ENCODE measurements at places on chromosomes 13 and 19. TPM values are rescaled to one million over a fixed set of nuclear protein-coding genes. Genes with fewer than 3 reads are reported as not detected.

DNA sequence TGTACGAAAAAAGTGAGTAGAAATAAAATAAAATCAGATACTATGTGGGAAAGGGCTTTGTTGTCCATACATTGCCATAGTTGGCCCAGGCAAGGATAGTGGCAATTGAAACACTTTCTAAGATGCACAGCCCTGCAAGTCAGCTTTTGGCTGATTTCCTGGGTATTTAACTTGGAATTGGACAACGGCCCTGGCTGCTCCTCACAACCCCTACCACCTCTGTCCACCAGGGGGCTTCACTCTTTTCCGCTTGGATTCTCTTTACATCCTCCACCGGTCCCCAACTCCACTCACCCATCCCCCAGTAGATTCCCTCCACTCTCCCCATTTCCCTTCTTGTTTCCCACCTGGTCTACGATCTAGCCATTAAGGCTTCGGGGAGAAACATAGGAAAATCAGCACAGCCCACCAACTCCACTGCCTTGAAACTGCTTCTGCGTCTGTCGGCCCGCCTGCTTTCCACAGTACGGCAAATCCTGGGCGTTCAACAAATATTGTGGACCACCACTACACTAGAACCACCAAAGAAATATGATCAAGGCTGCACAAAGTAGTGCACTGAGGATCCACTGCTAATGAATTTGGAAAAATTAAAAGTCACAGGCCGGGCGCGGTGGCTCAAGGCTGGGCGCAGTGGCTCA is 48.6 kb upstream of the GTF3A start:
- H3K27me3 ChIP-seq, result peaks cover 12% of the 10 kb centered on the region
- H3K4me1 ChIP-seq, result peaks cover 7% of the 10 kb centered on the region
- no peak overlapping the region for H3K4me3 ChIP-seq

DNA sequence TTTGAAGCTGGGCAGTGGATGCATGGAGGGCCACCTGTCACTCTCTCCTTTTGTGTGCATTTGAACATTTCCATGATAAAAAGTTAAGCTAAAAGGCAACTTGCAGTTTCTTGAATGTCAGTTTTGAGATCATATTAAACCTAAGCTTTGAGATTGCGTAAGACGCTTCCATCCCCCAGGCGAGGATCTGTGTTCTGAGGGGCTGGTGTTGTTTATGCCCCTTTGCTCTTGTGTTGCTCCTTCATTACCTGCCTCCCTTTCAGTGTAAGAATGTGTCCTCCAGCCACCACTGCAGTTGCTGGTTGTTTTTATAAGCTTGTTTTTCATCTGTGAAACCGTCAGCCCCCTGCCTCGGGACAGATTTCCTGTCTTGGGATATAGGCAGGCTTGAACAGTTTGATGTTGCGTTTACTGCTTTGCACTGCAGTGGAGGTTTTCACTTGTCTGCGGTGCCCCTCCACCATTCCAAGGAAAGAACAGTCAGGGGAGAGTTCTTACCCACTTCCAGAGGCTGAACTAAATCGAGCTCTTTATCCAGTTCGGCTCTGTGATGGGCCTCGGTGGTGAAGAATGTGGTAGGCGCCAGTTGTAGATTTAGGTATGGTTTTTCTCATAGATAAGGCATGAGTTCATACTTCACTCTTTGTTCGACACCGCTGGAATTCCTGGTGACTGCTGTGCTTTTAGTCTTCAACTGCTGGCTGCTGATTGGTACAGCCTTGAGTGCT is 96.8 kb downstream of the ARHGEF7 start:
- no peak overlapping the region for H3K27ac ChIP-seq
- H3K27me3 ChIP-seq, result no peaks in the 10 kb centered on the region
- no peak for DNase-seq
- peaks cover 54% of the 10 kb centered on the region for H3K4me1 ChIP-seq

DNA sequence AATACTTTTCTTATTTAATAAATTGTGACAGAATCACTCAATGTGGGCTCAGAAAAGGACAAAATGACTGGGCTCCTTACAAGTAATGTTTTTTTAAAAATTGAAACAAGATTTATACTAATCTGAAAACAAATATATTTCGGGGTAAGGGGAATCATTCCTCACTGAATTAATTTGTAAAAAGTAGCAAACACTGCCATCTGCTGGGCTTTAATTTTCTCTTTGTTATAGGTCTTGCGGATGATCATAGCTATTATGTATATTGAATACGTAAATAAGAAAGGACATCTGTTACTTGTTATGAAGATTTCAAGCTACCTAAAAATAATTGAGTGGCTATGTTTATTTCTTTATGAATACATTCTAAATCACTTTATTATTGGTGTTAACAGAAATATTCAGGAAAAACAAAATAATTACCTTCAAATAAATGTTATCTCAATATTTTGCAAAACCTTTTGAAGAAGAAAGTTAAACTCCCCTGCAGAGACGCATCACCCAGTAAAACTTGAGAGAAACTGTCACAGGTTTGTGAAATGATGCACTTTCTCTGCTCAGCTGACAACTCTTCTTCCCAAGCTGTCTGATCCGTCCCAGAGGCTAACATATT is 17.8 kb upstream of the ENOX1 start:
- no peak overlapping the region for H3K27ac ChIP-seq
- DNase-seq, result no peak
- no peak overlapping the region for H3K4me3 ChIP-seq
- peaks cover 9% of the 10 kb centered on the region for H3K27me3 ChIP-seq
- H3K4me1 ChIP-seq, result peaks cover 4% of the 10 kb centered on the region

DNA sequence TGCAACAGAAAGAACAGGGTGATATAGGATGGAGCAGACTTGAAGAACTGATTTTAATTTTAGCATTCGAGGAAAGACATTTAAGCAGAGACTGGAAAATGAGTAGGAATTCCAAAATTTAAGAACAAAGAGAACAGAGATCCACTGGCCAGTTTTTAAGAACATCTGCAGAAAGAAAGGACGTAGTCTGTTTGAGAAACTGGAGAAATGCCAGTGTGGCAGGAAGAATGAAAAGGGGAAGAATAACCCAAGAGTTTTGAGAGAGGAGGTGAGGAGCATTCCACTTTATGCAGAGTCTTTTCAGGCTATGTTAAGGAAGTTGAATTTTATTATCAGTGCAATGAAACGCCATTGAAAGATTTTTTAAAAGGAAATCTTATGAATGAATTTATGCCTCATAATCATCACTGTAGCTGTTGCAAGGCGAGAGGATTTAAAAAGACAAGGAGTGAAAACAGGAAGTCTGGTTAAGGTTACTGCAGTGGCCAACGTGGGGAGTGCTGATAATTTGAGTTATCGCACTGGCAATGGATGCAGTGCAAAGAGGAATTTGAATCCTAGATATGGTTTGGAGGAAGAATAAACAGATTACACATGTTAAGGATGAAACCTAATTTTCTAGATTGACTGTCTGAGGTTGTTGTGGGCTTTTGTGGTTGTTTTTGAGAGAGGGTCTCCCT is 253.8 kb downstream of the DACH1 start:
- no peak overlapping the region for H3K27ac ChIP-seq
- H3K36me3 ChIP-seq, result no peaks in the 10 kb centered on the region
- no peak for DNase-seq
- H3K4me1 ChIP-seq, result peaks cover 1% of the 10 kb centered on the region
- H3K27me3 ChIP-seq, result no peaks in the 10 kb centered on the region
- no peak overlapping the region for H3K4me3 ChIP-seq

DNA sequence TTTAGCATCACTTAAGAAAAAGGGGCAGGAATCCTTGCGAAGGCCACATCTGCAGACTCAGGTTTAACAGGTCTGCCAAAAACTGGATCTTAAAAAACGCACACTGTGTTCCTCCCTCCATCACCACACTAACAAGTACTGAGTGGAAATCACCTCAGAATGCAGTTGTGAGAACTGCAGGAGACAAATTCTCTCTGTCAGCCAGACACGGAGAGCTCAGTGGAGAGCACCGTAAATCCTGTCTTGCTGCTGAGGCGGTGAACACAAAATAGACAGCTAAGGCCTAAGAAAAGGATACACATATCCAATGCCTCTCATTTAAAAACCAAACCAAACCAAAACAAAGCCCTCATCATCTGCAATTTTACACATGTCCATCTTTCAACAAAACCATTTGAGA is 1287.6 kb downstream of the EFNB2 start:
- no peaks in the 10 kb centered on the region for H3K27me3 ChIP-seq
- H3K27ac ChIP-seq, result no peak overlapping the region
- no peak for DNase-seq
- H3K4me1 ChIP-seq, result no peaks in the 10 kb centered on the region

DNA sequence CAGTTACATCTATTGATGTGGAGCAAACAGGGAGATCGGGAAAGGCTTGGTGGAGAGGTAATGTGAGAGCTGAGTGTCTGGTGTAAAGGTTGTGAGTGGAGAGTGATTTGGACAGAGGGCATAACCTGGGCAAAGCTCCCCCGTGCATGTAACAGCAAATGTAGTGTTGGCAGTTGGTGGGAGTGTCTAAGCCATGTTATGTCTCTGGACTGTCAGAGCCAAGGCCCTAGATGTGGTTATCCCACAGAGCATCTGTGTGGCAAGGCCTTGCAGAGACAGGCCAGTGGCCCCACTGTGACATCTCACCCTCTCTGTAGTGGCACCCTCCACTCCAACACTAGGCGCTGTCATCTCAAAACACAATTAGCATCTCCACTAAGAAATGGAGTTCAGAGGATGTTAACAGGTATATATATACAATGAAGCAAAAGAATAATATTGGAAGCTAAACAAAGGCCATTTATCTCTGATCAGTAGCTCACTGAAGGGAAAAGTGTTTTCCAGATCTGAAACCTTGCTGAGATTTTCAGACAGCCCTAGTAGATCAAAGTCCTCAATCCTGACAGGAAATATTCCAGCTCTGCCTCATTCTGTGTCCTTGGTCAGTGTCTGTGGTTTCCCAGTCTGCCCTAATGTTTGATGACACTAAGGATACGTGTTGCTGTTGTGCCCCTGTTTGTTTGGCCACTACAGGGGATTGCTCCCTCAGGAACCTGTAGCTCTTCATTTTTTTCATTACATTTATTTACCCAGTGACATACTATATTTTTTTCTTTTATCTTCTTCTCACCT is 20.2 kb downstream of the POLR1D start:
- H3K36me3 ChIP-seq, result peaks cover 26% of the 10 kb centered on the region
- DNase-seq, result no peak
- no peak overlapping the region for H3K27ac ChIP-seq
- no peak overlapping the region for H3K4me3 ChIP-seq
- no peaks in the 10 kb centered on the region for H3K27me3 ChIP-seq
- peaks cover 36% of the 10 kb centered on the region for H3K4me1 ChIP-seq

GRCh38 chr13:55091172-55091571 is 2049.5 kb upstream of the PRR20A start:
- no peak overlapping the region for H3K27ac ChIP-seq
- no peak for DNase-seq
- H3K4me1 ChIP-seq, result no peaks in the 10 kb centered on the region
- H3K4me3 ChIP-seq, result no peak overlapping the region
- H3K36me3 ChIP-seq, result no peaks in the 10 kb centered on the region

GRCh38 chr13:96553796-96554195 is 440.5 kb downstream of the OXGR1 start:
- no peak for DNase-seq
- H3K27me3 ChIP-seq, result no peaks in the 10 kb centered on the region
- no peaks in the 10 kb centered on the region for H3K4me1 ChIP-seq
- H3K36me3 ChIP-seq, result no peaks in the 10 kb centered on the region

- no peak for DNase-seq
- H3K4me3 ChIP-seq, result no peak overlapping the region
Observed at GRCh38 chr13:112651311-112651710, 38.5 kb upstream of the ATP11A start.

GRCh38 chr13:44373247-44373600 is 400 bp upstream of the SERP2 start:
- peaks cover 7% of the 10 kb centered on the region for H3K4me1 ChIP-seq
- DNase-seq, result no peak
- no peak overlapping the region for H3K4me3 ChIP-seq
- no peak overlapping the region for H3K27ac ChIP-seq
- H3K27me3 ChIP-seq, result peaks cover 30% of the 10 kb centered on the region

GRCh38 chr13:21124852-21125251 is 51.5 kb downstream of the SKA3 start:
- no peak overlapping the region for H3K4me3 ChIP-seq
- no peak overlapping the region for H3K27ac ChIP-seq
- no peaks in the 10 kb centered on the region for H3K36me3 ChIP-seq
- DNase-seq, result peak; percentile 4

- H3K27me3 ChIP-seq, result peaks cover 8% of the 10 kb centered on the region
- H3K4me3 ChIP-seq, result peak overlapping the region; percentile 43
- no peaks in the 10 kb centered on the region for H3K36me3 ChIP-seq
- DNase-seq, result peak; percentile 70
Observed at GRCh38 chr19:8654591-8655339, 24.3 kb downstream of the NFILZ start.

DNA sequence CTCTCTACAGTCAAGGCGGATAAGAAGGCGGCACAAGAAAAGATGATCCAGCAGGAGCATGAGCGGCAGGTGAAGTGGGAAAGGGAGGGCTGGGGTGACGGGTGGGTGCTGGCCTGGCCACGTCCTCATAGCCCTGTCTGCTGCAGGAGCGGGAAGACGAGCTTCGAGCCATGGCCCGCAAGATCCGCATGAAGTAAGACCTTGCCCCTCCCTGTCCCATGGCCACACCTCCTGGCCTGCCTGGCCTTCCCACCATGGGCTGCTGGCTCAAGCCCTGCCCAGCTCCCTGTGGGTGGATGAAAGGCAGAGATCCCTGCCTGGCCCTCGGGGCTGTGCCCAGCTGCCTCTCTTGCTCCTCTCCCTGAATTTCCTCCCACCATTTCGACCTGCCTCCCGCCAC is 7.2 kb downstream of the ZNF296 start:
- DNase-seq, result no peak
- H3K27ac ChIP-seq, result no peak overlapping the region
- H3K36me3 ChIP-seq, result peaks cover 10% of the 10 kb centered on the region
- H3K4me3 ChIP-seq, result no peak overlapping the region
- H3K27me3 ChIP-seq, result no peaks in the 10 kb centered on the region

DNA sequence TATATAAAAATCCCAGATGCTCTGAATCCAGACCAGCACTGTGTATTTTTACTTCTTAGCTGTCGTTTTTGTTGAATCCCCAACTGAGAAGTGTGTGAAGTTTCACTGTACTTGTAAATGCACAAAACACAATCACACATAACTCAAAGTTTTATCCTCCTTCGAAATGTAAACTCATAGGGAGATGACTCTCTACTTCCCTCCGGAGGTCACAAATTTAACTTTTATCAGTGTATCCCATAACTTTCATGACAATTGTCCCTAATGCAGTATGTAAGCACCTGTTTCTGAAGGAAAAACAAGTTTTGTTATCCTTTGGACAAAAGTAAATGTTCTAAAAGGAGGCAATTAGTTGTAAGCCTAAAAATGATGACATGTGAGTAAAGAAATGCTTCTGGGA is 665.0 kb upstream of the SLITRK6 start:
- H3K4me3 ChIP-seq, result no peak overlapping the region
- no peak overlapping the region for H3K27ac ChIP-seq
- no peaks in the 10 kb centered on the region for H3K36me3 ChIP-seq
- no peaks in the 10 kb centered on the region for H3K4me1 ChIP-seq
- no peaks in the 10 kb centered on the region for H3K27me3 ChIP-seq

- no peak overlapping the region for H3K4me3 ChIP-seq
- DNase-seq, result no peak
- peaks cover 60% of the 10 kb centered on the region for H3K4me1 ChIP-seq
- no peak overlapping the region for H3K27ac ChIP-seq
Observed at GRCh38 chr19:17753976-17754375, 2.7 kb downstream of the FCHO1 start.

The EFNB2 gene
- total RNA-seq, result 0.08 TPM

The FAM174C gene
- 101 TPM for total RNA-seq

The ONECUT3 gene
- not detected for total RNA-seq

The CGB5 gene
- not detected for total RNA-seq

The KLF12 gene
- 16.7 TPM for total RNA-seq

The SIRT2 gene
- 19.4 TPM for total RNA-seq

The ADAT3 gene
- total RNA-seq, result 5.7 TPM

The SLITRK1 gene
- total RNA-seq, result not detected

The KLK12 gene
- total RNA-seq, result not detected

The TMEM272 gene
- 1.6 TPM for total RNA-seq

The SYNE4 gene
- total RNA-seq, result 0.99 TPM

The CGB2 gene
- total RNA-seq, result not detected

The CYP4F2 gene
- total RNA-seq, result not detected
